ENCODE measurements at places on chromosomes 6 and 20. TPM values are rescaled to one million over a fixed set of nuclear protein-coding genes. Genes with fewer than 3 reads are reported as not detected.

DNA sequence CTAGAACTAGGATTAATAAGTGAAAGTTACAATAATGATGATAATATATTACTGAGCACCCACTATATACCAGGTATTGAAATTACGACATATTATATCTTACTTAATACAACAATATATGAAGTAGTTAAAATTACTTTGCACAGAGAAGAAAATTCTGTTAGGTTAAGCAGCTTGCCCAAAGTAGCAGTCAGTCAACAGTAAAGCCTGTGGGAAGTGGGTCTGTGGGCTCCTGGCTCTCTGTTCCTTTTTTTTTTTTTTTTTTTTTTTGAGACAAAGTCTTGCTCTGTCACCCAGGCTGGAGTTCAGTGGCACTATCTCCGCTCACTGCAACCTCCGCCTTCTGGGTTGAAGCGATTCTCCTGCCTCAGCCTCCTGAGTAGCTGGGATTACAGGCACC, 4.8 kb upstream of the GTF2H4 start:
- H3K4me3 ChIP-seq: no peak overlapping the region
- no peak overlapping the region for H3K27ac ChIP-seq
- no peaks in the 10 kb centered on the region for H3K4me1 ChIP-seq

- H3K4me1 ChIP-seq: peaks cover 40% of the 10 kb centered on the region
- DNase-seq: no peak
- no peaks in the 10 kb centered on the region for H3K36me3 ChIP-seq
- H3K4me3 ChIP-seq: no peak overlapping the region
- H3K27me3 ChIP-seq: no peaks in the 10 kb centered on the region
These were observed 24.8 kb upstream of the SYNDIG1 start for GRCh38 chr20:24444526-24445190.

LIME1 gene
- 3.6 TPM for total RNA-seq

GPLD1 gene
- total RNA-seq: 15.3 TPM
